ENCODE measurements at places on chromosomes 1 and 21. TPM values are rescaled to one million over a fixed set of nuclear protein-coding genes. Genes with fewer than 3 reads are reported as not detected.

The GBP7 gene
- total RNA-seq = not detected

The IRF6 gene
- total RNA-seq = 1.2 TPM

The AMY1B gene
- total RNA-seq = not detected

The TMEM200B gene
- total RNA-seq = 0.10 TPM

The NTRK1 gene
- 2.5 TPM for total RNA-seq

The VANGL1 gene
- 9.1 TPM for total RNA-seq

The HSD3B1 gene
- total RNA-seq = not detected

The MYOG gene
- total RNA-seq = 1,586 TPM

The MATN1 gene
- 0.05 TPM for total RNA-seq

The CYYR1 gene
- 2.4 TPM for total RNA-seq

The RIMKLA gene
- total RNA-seq = not detected

The CATSPERE gene
- total RNA-seq = 0.47 TPM

The HCRTR1 gene
- not detected for total RNA-seq

The KPRP gene
- not detected for total RNA-seq

The GFI1 gene
- total RNA-seq = 0.29 TPM

The SPRR5 gene
- total RNA-seq = not detected

The C1orf216 gene
- 37.5 TPM for total RNA-seq

The ERVH48-1 gene
- not detected for total RNA-seq

The LCE1D gene
- not detected for total RNA-seq

The CELA3A gene
- 2.6 TPM for total RNA-seq

The COX20 gene
- 31.3 TPM for total RNA-seq

The TEDDM1 gene
- total RNA-seq = not detected

The PLA2G2C gene
- not detected for total RNA-seq

The SLC19A2 gene
- total RNA-seq = 11.2 TPM

The TMOD4 gene
- total RNA-seq = 0.35 TPM

The SDC3 gene
- 17.6 TPM for total RNA-seq

The ANKRD35 gene
- 0.31 TPM for total RNA-seq

The GJA9 gene
- not detected for total RNA-seq
